ENCODE measurements at places on chromosomes 2 and 18.

DNA sequence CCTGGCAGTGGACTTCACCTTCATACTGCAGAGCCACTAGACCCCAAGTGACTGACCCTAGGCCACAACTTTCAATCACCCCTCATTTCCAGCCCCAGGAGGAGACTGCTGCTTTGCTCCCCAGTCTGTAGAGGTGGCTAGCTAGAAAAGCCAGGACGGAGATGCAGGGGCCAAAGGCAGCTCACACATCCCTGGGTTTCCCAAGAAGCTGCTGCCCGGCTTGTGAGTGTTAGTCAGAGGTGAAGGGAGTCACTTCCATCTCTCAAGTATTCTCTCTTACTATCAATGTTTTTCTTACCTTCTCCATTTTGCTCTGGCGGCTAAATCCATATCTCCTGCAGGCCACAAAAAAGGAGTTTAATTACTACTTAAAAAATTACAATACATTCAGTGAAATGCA is 36.2 kb downstream of the CCDC93 start:
- no peak for DNase-seq

- no peak for DNase-seq
These were observed 663 bp downstream of the RHBDD1 start for GRCh38 chr2:226836548-226836885.

DNA sequence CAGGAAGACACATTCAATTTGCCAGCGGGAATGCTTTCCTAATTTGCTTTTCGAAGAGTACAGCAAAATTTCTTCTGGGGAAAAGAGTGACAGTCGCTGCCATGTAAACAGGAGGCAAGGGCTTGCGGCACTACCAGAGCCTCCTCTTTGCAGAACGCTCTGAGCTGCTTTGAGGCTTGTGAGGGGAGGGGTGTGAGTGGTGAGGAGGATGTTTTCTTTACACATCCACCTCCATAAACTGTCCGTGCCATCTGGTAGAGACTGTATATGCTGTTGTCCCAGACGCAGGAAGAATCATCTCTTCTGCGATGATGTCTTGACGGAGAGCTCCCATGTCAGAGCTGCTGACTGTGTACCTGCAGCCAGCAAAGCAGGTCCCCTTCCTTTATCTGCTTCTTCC is 138.0 kb downstream of the SOCS6 start:
- DNase-seq, result no peak

DNA sequence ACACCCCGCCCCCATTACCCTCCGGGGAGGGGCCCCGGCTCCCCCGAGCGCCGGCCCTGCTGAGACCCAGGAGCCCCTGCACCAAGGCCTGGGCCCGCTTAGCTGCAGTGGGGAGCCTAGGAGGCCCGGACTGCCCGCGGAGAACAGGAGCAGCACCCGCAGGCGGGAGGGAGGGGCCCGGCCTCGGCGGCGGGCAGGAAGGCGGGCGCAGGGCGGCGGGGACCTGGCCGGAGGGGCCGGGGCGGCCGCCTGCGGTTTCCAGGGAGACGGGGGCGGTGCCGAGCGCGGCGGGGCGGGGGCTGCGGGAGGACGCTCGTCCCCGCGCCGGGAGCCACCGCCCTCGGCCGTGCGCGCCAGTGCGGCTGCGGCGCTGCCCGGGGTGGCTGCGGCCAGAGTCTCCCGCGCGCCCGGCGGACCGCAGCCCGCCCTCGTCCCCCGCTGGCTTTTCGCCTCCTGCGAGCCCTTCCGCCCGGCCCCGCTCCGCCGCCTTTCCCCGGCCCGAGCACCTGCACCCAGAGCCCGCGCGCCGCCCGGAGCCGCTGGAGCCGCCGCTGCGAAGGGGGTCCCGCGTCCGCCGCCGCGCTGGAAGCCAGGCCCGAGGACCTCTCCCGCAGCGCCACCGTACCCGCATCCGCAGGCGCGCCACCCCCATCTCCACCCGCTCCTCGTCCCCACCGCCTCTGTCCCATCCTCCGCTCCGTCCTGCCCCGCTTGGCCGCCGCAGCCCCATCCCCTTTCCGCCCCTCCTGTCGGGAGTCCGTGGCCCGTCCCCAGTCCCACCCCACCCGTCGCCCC is 17.2 kb downstream of the GPC1 start:
- DNase-seq, result no peak

GRCh38 chr2:11870584-11870983 is 124.2 kb downstream of the LPIN1 start:
- DNase-seq, result no peak

GRCh38 chr2:170887496-170887895 is 41.6 kb upstream of the GORASP2 start:
- DNase-seq, result no peak

GRCh38 chr18:33372442-33372841 is 68.1 kb downstream of the CCDC178 start:
- no peak for DNase-seq

GRCh38 chr2:223477318-223477717 is 124.8 kb downstream of the SCG2 start:
- no peak for DNase-seq

- DNase-seq, result no peak
These were observed 401.8 kb downstream of the KCNJ3 start for GRCh38 chr2:155100261-155100660.

GRCh38 chr2:64858541-64859311 is 130.5 kb upstream of the SLC1A4 start:
- no peak for DNase-seq

- peak; percentile 57 for DNase-seq
These were observed 149.7 kb upstream of the KLHL29 start for GRCh38 chr2:23235292-23235691.

DNA sequence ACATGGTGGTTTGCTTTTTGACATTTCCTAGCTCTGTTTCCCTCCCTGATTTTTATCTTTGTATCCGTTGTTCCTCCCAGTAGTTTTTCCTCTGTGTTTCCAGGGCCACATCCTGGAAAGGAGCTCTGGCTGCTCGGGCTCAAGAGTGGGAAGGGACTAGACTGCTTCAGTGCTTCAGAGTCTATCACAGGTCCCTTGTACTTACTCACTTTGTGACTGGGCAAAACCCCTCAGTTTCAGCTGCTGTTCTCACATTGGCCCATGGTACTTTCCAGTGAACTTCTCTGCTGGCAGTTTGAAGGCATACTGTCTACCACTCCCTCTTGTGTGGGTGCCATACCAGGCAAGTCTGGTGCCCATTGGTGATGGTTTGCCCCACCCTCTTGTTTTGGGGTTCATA is 7.5 kb upstream of the STAMBP start:
- no peak for DNase-seq

GRCh38 chr2:39325966-39326365 is 82.2 kb upstream of the CDKL4 start:
- no peak for DNase-seq

DNA sequence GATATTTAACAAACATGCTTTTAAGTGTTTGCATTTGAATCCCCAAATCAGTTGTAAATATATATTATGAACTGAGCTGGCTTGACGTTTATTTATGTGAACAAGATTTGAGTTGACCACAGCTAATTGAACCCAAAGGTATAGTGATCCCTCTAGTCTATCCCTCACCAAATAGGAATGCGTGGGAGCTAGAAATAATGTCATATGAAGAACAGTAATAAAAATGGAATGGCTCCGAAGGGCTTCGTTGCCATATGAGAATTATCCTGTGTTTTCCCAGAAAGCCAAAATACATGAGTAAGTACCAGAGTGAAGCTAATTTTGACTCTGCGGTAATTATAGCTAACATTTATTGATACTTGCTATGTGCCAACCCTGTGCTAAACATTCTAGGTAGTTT is 142.7 kb downstream of the ADCYAP1 start:
- no peak for DNase-seq

DNA sequence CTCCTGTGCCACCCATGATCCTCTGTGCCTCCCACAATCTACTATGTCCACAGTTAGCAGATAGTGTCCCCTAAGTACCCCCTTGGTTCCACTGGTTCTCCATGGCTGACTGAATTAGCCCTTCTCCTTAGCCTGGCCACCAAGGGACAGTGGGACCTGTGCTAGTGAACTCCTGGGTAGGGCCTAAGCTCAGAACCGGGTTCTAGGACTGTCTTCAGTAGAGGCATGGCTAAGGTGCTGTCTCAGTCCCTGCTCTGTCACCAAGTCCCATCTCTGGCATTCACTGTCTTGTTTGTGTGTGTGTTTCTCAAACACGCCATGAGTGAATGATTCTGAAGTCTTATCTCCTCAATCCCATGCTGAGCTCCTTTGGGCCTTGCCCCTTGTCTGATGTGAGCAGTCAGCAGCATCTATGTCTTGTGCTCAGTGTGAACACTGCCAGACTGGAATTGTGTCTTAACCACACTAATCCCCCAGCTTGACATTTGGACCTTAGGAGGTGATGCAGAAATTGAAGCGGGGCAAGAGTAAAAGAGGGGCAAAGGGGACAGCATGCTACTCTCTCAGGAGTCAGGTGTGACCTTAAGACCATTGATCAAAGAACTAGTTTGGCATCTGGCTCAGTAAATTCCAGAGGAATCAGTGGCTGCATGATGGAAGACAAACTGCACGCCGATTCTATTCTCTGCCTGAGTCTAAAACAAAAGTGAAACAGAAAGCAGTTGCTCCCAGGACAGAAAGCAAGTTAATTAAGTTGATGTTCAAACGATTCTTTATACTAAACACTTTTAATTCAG is 190.5 kb downstream of the ALPK2 start:
- DNase-seq, result no peak

DNA sequence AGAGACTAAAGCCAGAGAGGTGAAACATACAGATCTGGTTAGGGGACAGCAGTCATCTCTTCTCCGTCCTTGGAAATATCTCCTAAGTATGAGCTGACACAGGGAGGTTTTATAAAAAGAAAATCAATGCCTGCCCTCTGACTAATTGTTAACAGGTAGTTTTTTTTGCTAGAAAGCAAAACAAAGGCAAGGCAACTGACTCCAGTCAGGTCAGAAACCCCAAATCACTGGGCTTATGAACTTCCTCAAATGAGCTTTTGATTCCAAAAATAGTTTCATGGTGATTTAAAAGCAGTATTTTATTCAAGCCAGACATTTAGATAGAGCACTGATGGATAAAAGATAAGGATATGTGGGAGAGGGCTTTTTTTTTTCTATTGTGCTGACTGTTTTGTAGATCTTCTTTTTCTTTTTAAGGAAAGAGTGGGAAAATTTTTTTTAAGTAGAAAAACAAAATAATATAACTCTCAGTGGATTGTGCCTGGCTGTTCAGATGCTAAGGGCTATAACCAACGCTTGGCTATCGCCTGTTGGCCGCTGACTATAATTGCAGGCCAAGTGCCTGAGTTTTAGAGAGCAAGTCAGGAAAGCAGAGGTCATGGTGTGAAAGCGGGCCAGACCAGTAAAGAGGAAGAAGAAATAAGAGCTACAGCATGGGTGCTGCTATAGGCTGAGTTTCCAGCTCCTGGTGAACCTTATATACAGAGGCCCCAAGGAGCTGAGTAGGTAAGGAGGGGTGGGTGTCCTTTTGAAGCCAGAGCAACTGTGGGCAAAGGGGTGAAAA is 44.9 kb downstream of the MRPL35 start:
- no peak for DNase-seq

DNA sequence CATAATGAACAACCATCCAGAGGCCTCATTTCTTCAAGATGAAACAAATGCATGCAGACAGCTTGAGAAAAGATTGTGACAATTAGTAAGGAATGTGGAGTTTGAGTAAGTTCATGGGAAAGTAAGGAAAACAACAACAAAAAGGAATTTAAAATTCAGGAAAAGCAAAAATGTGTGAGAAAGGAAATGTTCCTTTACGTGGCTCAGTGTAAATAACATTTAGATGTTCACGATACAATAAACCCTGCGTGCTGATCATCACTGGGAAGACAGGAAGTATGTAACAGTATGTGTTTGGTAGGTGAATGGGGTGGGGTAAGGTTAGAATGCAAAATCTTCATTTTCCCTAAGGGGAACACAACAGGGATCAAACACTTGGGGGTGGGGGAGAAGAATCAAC is 72.7 kb downstream of the TRIP12 start:
- no peak for DNase-seq

- DNase-seq, result no peak
These were observed 47.0 kb downstream of the EFEMP1 start for GRCh38 chr2:55876429-55877086.

DNA sequence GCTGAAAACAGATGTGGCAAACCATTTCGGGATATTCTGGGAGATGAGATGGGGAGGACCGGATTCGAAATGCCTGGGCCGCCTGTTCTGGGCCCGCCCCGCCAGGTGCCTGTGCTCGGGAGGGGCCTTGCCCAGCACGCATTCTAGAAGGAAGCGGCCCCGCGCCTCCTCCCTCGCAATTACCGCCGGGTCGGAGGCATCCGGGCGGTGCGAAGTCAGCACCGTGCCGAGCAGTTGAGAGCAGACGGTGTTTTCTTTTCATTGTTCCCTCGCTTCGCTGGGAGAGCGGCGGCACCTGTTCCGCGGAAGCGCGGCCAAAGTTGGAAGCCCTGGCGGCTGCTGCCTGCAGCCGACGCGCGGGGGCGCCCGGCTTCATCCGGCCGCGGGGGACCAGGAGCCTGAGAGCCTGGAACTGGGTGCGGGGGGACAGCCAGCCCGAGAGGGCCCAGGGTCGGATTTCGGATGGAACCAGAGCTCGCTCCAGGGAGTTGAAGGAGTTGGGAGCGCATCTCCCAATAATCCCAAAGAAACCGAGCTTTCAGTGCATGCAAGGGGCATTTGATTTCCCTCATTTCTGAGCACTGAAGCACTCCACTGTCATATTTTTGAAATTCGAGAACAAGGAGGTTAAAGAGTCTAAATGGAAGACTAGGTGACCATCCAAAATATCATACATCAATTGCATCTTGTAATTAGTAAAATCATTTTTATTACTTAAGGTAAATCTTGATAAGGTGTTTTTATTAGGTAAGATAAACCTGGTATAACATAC is 241.8 kb upstream of the RAB12 start:
- no peak for DNase-seq

DNA sequence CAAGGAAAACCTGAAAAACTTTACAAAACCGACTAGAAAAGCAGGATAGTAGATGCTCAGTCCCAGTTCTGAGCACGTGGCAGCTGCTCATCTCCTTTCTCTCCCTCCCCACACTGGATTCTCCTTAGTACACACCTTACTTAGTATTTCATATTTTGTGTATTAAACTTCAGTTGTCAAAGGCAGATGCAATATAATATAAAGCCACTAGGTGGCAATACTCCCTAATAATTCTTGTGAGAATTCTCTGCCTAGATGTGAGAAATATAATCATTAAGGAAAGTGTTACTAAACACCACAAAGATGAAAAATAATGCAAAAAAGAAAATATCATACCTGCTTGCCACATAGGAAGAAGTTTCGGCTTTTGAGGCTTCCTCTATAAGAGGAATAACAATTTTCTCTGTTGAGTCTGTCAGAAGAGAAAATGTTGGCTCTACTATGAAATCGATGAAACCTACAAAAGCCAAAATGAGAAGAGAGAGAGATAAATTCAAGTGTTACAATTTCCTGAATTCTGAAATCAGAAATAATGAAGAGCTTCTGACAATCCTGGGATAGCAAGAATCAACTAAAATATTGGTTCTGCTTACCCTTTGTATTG is 200.6 kb downstream of the PPP1R1C start:
- DNase-seq, result no peak
